Spleen (tissue), 13 donors: ENCODE measurements at places on chromosomes 7 and 10.

DNA sequence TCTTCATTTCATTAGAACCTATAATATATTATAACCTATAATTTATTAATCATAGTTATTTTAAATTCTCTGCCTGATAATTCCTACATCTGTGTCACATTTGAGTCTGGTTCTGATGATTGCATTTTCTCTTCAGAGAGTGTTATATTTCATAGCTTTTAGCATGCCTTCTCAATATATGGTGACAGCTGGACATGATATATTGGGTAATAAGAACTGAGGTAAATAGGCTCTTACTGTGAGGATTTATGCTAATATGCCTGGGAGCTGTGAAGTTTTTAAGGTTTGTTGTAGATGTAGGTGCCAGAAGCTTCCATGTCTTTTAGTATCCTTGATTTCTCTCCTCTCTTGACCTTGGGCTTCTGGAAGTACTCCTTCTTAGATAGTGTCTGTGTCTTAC lies 325.9 kb upstream of the SEMA3D start:
- DNase-seq = no peak

- peak; percentile 95 for DNase-seq
These were observed 521 bp upstream of the NYAP1 start for GRCh38 chr7:100483090-100483721.

- no peak for DNase-seq
These were observed 260.9 kb upstream of the FZD8 start for GRCh38 chr10:35903021-35903420.

- DNase-seq = no peak
These were observed 5.6 kb downstream of the IMPDH1 start for GRCh38 chr7:128404143-128404681.

DNA sequence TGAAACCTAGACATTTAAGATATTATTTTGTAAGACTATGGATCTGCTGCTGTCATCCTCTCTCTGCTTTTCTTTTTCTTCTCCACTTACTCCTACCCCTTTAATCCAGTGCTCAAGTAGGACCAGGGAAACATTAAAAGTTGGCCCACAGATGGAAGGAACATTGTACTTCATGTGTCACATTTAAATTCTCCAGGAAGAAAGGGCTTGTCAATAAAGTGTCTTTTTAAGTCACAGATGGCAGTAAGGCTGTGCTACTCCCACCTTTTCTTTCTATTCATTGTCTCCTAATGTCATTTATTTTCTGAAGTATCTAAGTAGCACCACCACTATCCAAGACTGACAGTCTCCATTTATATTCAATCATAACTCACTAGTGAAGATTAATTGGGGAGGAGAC lies 737.7 kb upstream of the C7orf33 start:
- no peak for DNase-seq

DNA sequence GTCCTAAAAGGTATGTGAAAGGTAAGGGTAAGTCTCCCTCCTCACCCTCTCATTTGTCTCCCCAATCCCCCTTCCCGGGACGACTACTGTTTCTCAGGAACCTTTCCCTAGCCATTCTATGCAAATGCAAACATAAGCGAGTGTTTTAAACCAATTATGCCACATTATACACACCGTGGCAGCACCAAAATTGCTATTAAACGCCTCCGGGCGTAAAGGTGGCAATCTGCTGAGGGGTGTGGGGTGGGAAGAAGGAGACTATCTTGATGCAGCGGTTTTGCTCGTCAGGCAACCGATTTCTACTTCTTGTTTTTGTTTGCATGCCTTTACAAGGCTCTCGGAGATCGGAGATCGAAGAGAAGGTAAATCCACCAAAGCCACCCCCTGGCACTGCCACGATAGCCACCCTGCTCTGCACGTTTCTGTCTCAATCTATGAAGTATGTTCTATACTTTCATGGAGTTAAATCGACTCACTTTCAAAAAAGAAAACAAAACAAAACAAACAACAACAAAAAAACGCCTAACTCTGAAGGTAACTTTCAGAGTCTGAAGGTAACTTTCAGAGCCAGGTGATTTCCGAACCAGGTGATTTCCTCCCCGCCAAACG lies 46.0 kb upstream of the CDK1 start:
- peak; percentile 74 for DNase-seq

GRCh38 chr10:58335306-58336005 lies 650 bp downstream of the UBE2D1 start:
- DNase-seq = no peak

- no peak for DNase-seq
These were observed 10.8 kb downstream of the KCNH2 start for GRCh38 chr7:150967349-150967748.

GRCh38 chr10:78404296-78404695 lies 370.6 kb downstream of the RPS24 start:
- DNase-seq = no peak

DNA sequence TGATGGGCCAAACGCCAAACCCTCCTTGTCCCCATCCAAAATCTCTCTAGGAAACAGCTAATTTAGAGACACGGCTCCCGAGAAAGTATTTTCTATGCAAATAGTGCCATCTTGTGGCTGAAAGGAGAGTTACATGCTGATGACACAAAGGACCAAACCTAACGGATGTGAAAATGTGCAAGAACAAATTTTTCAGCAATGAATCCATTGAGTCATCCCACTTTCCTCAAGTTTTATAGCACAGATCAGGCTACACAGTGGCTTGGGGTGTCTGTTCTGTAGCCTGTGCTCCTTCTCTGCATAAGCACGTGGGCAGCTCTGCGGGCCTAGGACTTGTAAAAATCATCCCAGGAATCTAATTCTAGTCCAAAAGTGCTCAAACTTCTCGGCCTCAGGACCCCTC lies 154.8 kb upstream of the PRR15 start:
- DNase-seq = no peak

- DNase-seq = peak; percentile 45
These were observed 19.1 kb upstream of the DNAAF5 start for GRCh38 chr7:707296-708000.

DNA sequence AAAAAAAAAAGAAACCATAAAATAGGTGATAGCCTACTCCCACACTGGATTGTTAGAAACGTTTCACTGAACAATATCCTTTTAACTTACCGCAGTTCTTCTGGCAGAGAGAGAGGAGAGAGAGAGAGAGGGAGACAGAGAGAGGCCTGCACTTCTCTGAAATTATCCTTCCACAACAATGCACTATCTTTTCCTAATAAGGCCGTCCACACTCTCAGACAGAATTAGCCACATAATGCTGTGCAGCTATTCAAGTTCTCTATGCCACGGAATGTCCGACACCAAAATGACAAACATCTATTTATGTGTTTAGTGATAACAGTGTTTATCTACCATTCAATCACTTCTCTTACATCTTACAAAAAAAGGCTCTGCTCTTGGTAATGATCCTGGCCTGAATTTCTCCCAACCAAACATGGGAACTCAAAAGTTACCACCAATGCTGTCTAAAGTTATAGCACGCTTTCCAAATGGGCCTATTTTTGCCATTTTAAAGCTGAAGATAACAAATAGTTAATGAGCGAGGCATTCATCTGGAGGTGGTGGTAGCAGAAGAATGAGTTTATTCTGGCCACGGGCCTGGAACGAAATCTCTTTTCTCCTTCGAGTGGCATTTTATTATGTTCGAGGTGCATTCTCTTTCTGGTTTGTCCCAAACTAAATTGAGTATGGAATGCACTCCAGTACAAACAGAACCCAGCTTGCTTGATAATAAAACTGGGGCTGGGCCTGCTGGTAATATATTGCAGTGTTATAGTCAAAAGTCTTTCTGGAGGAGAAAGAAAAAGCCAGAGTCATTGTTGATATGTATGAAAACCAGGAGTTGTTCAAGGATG lies 160.2 kb upstream of the SVIL start:
- DNase-seq = no peak

GRCh38 chr7:120402079-120402767 lies 129.2 kb downstream of the KCND2 start:
- DNase-seq = no peak

DNA sequence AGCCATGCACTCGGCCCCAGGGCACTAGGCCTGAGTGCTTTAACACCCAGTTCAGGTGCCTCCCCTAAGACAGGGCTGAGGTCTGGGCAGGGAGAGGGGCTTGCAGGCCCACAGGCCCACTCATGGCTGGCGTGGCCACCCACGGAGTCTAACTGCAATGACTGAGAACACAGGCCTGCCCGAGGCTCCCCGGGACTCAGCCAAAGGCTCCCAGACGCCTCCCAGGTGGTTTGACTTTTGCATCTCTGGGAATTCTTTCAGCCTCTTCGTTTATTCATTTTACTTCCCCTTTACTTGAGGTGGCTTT lies 37.3 kb downstream of the PTPRN2 start:
- DNase-seq = peak; percentile 58

GRCh38 chr10:63976538-63976937 lies 455.3 kb downstream of the REEP3 start:
- no peak for DNase-seq

DNA sequence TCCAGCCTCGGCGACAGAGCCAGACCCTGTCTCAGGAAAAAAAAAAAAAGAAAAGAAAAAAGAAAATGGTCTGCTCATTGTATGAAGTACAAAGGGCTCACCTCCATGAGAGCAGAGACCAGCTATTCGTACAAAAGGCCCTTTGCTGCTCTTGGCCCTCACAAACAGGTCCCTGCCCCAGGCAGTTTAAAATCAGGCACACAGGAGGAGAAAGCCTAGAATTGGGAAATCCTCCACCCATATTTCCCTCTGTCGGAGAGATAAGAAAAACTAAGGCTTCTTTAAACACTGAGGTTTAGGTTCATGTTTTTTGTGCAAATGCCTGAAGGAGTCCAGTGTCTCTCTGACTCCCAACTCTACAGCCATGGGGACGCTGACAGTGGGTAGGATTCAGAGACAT lies 15.1 kb downstream of the GNA12 start:
- no peak for DNase-seq

DNA sequence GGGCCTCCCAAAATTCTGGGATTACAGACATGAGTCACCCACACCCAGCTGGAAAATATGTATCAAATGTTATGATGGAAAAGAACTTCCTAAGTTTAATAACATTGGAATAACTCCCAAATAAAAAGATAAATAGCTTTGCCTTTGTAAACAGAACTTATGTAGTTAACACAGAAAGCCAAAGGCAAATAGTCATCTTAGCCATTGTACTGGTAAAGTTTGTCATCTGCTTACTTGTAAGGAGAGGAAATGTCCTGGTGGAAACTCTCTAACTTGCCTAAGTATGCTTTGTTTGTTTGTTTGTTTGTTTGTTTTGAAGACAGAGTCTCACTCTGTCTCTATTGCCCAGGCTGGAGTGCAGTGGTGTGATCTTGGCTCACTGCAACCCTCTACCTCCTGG lies 23.8 kb upstream of the TPST1 start:
- no peak for DNase-seq

GRCh38 chr7:163298-163695 lies 29.1 kb upstream of the FAM20C start:
- DNase-seq = peak; percentile 66

DNA sequence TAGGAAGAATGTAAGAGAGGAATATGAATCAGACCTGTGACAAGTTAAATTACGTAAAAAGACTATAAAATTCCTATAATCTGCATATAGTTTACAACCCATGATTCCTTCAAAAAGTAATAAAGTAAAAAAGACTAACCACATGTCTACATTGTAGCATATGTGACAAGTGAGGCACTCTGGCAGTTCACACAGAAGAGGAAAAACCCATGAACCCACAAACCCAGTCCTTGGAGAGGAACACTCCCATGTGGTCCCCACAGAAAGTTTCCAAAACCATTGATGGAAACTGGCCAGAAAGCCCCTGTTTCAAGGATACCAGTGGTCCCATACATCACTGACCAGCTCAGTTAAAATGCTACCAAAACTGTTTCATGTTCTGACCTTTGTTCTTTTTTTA lies 15.7 kb downstream of the KDM7A start:
- no peak for DNase-seq

DNA sequence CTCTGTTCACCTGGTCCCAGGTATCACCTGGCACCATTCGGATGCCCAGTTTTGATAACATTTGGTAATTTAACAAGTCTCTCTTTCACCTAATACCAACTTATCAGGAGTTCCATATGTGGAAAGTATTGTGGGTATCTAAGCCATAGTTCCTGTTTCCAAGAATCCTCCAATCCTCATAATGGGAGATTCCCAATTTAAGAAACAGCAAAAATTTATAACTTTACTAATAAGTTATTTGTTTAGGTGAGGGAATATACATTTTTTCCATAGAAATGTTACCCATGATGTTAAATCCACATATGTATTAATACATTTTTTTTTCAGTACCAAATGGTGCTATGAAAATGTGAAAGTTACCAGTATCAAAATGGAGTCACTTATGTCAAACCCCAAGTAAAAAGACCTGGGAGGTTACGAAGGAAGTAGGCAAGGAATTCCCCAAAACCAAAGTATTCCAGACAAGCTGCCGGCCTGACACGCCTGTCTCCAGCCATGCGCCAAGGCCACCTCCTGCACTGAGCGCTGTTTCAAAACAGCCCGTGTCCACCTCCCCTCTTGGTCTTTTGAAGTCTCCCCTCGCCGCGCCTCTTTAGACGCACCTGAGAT lies 44.8 kb downstream of the PRKCQ start:
- no peak for DNase-seq

DNA sequence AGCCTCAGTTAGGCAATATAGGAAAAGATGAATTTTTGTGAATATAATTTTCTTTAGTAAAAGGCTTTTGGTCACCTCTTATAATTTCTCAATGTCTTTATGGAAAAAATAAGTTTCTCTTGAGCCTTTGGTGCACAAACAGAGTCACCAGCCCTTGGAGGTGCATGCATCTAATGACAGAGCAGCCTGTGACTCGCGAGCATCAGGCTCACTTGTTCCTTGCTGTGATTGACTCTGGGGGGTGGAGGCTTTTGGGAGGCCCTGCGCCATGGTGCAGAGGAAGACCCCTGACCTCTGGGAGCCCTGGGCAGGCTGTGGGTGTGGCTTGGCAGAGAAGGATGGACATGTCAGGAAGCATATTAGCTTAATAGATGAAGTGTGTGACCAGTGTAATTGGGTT lies 60.2 kb downstream of the FIGNL1 start:
- no peak for DNase-seq

DNA sequence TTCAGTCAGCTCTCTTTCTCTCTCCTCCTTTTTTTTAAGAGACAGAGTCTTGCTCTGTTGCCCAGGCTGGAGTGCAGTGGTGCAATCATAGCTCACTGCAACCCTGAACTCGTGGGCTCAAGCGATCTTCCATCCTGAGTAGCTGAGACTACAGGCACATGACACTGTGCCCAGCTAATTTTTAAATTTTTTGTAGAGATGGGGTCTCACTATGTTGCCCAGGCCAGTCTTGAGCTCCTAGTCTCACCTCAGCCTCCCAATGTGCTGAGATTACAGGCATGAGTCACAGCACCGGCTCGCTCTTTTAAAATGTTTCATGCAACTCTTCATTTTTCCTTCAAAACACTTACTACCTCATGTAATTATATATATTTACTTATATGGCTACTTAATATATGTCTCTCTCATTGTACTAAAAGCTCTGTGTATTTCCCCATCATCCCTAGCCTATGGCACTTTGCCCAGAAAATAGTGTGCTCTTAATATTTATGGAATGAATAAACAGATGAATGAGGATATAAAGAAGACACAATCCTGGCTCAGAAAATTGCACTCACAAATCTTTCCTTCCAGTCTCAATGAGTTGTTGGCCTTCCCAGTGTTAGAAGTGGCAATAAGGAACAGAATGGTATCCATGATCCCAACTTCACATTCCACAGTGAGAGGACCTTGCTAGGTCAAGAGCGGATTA lies 33.9 kb downstream of the EBLN1 start:
- DNase-seq = no peak
